A549 treated with dexamethasone at 1 μM for 4 hours (cell line): ENCODE measurements at places on chromosomes 3 and 15. TPM values are rescaled to one million over a fixed set of nuclear protein-coding genes. Genes with fewer than 3 reads are reported as not detected.

Gene CTXN2
- total RNA-seq: 0.02 to 0.05 TPM (median 0.03 TPM) in 3 of 5 replicates, not detected in the others

Gene TCF12
- 27.9 to 57.3 TPM (median 50.4 TPM) in 5 replicates for total RNA-seq

Gene GP5
- total RNA-seq: 0.02 to 0.04 TPM in 2 of 5 replicates, not detected in the others

Gene COL8A1
- total RNA-seq: not detected in 5 replicates

Gene MNS1
- 2.4 to 3.9 TPM (median 3.3 TPM) in 5 replicates for total RNA-seq

Gene DYNLT2B
- total RNA-seq: 21.7 to 25.7 TPM (median 22.7 TPM) in 5 replicates

Gene TRH
- total RNA-seq: not detected in 5 replicates

Gene CD47
- total RNA-seq: 31.9 to 41.6 TPM (median 37.8 TPM) in 5 replicates

Gene SCG3
- 0.04 to 0.10 TPM (median 0.05 TPM) in 4 of 5 replicates, not detected in the other for total RNA-seq

Gene SLC6A1
- total RNA-seq: 0.07 TPM in 1 of 5 replicates, not detected in the others

Gene CCDC54
- not detected in 5 replicates for total RNA-seq

Gene CX3CR1
- 0.04 to 0.07 TPM (median 0.06 TPM) in 5 replicates for total RNA-seq

Gene AHSG
- total RNA-seq: 0.06 to 0.09 TPM (median 0.06 TPM) in 3 of 5 replicates, not detected in the others

Gene BLOC1S6
- 15.8 to 20.4 TPM (median 19.9 TPM) in 5 replicates for total RNA-seq

Gene SPINK8
- total RNA-seq: not detected in 5 replicates

Gene SH2D7
- total RNA-seq: not detected in 5 replicates

Gene AADACL2
- total RNA-seq: not detected in 5 replicates

Gene GOLGA8N
- 0.80 to 1.4 TPM (median 1.0 TPM) in 5 replicates for total RNA-seq

Gene CCR8
- not detected in 5 replicates for total RNA-seq

Gene GOLGA6A
- total RNA-seq: 0.02 to 0.32 TPM (median 0.19 TPM) in 5 replicates

Gene TMEM108
- 0.09 TPM in 1 of 5 replicates, not detected in the others for total RNA-seq

Gene NR2E3
- total RNA-seq: 0.09 to 0.41 TPM (median 0.23 TPM) in 5 replicates

Gene TM6SF1
- total RNA-seq: 0.06 to 0.20 TPM (median 0.12 TPM) in 5 replicates

Gene SGO1
- total RNA-seq: 12.0 to 17.4 TPM (median 15.8 TPM) in 5 replicates

Gene ZNF385D
- total RNA-seq: not detected in 5 replicates

Gene APOD
- 1.2 to 2.2 TPM (median 1.6 TPM) in 5 replicates for total RNA-seq

Gene HES1
- total RNA-seq: 9.6 to 11.4 TPM (median 10.0 TPM) in 5 replicates

Gene CLDN16
- 0.06 to 0.10 TPM (median 0.08 TPM) in 4 of 5 replicates, not detected in the other for total RNA-seq

Gene NUSAP1
- 67.4 to 78.4 TPM (median 74.6 TPM) in 5 replicates for total RNA-seq

Gene CISH
- total RNA-seq: 0.53 to 0.76 TPM (median 0.61 TPM) in 5 replicates

Gene TNIK
- total RNA-seq: 2.0 to 3.1 TPM (median 2.1 TPM) in 5 replicates

Gene CLEC3B
- not detected in 5 replicates for total RNA-seq

Gene NECTIN3
- 17.5 to 30.3 TPM (median 25.2 TPM) in 5 replicates for total RNA-seq

Gene EEF1AKMT4
- total RNA-seq: 8.6 to 11.5 TPM (median 10.0 TPM) in 5 replicates

Gene CD200
- total RNA-seq: not detected in 5 replicates

Gene NFKBIZ
- total RNA-seq: 6.8 to 10.4 TPM (median 8.0 TPM) in 5 replicates
